Mucosa of gallbladder (tissue), 1 donor: ENCODE measurements at places on chromosomes 16 and 17. TPM values are rescaled to one million over a fixed set of nuclear protein-coding genes. Genes with fewer than 3 reads are reported as not detected.

GRCh38 chr16:85600078-85600477 lies 13.0 kb upstream of the GSE1 start:
- no peak for DNase-seq

GRCh38 chr16:1745181-1745899 lies 26.0 kb downstream of the NME3 start:
- DNase-seq = no peak

- DNase-seq = no peak
Observed at GRCh38 chr17:71963351-71963750, 157.5 kb upstream of the SOX9 start.

GRCh38 chr17:81992306-81993102 lies 15.1 kb downstream of the ASPSCR1 start:
- no peak for DNase-seq

GRCh38 chr16:78895681-78896080 lies 704.9 kb downstream of the MAF start:
- DNase-seq = no peak

DNA sequence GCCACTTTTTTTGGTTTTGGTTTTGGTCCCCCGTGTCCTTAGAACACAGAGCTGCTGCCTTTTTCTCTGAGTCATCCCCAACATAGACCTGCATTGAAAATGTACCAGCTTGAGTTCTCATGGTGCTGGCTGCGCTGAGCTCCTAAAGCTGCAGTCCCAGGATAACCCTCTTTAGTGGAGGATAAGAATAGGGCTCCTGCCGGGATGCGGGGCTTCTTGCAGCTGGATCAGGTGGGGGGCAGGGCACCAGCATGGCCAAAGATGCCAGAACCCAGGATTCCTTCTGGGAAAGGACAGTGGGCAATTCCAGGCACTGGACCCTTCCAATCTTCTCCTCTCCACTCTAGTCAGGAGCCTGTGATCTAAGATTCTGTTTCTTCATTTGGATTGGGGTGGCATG lies 8.3 kb upstream of the CLUH start:
- DNase-seq = no peak

DNA sequence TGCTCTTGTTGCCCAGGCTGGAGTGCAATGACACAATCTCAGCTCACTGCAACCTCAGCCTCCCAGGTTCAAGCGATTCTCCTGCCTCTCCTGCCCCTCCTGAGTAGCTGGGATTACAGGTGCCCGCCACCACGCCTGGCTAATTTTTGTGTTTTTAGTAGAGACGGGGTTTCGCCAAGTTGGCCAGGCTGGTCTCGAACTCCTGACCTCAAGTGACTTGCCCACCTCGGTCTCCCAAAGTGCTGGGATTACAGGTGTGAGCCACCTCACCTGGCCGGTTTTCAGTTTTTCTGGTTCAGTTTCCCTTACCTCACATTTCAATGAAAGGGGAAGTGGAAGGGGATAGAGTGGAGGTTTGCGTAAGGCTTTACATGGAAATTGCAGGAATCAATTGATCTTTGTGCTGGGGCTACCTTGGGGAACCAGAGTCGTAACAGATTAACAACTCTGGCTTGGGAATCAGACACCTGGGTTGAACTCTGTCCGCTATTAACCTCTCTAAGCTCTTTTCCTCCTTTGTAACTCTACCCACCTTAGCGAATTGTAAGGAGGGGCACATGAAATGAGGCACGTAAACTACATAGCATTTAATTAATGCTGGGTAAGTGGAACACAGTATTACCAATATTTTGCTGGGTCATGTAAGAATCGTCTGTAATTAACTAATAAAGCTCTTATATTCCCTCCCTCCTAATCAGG lies 3.2 kb downstream of the MPV17L start:
- DNase-seq = peak; percentile 45

DNA sequence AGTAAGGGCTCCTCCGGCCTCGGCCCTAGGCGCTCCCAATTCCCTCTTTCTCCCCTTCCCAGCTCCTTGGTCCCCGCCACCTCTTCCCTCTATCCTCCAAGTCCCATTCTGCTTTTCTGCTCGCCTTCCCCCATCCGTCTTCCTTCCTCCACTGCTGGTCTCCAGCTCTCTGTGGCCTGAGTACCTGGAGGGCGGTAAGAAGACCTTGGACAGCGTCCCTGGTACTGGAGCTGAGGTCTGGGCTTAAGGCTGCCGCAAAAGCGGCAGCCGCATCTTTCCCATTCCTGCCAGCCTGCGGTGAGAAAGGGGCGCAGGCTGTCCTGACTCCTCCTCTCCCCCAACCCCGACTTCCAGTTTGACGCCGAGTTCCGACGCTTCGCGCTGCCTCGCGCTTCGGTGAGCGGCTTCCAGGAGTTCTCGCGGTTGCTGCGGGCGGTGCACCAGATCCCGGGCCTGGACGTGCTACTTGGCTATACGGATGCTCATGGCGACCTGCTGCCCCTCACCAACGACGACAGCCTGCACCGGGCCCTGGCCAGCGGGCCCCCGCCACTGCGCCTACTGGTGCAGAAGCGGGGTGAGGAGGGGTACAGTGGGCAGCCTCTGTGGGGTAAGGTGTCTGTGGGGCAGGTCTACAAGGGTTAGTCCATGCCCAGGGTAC lies 471 bp downstream of the PARD6A start:
- DNase-seq = no peak

GGT6 gene
- 21.3 TPM for total RNA-seq

TBC1D3K gene
- total RNA-seq = not detected
